ENCODE measurements at places on chromosomes 11 and 22. TPM values are rescaled to one million over a fixed set of nuclear protein-coding genes. Genes with fewer than 3 reads are reported as not detected.

LGR4 gene
- total RNA-seq, result 151 TPM

MAJIN gene
- total RNA-seq, result not detected

GRCh38 chr11:126311401-126312291 is 7.8 kb downstream of the DCPS start:
- DNase-seq, result no peak

SCGB1A1 gene
- not detected for total RNA-seq

- peak; percentile 93 for DNase-seq
These were observed 47.6 kb downstream of the HEPHL1 start for GRCh38 chr11:94068764-94069163.

LRRC32 gene
- total RNA-seq, result 5.6 TPM

DNA sequence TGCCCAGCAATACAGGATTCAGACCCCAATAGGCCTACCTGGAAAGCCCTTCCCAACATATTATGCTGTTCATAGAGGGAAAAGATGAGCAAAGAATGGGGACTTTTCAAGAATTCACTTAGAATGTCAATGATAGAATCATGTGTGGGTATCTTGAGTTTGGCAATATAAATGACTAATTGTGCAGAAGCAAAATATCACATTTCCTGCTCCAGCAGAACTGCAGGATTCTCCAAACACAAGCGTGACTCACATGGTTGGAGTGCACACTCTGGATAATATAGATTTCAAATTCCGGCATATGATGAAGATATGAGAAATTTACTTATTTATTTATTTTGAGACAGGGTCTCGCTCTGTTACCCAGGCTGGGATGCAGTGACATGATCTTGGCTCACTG is 12.5 kb upstream of the APOL5 start:
- DNase-seq, result peak; percentile 15

DNA sequence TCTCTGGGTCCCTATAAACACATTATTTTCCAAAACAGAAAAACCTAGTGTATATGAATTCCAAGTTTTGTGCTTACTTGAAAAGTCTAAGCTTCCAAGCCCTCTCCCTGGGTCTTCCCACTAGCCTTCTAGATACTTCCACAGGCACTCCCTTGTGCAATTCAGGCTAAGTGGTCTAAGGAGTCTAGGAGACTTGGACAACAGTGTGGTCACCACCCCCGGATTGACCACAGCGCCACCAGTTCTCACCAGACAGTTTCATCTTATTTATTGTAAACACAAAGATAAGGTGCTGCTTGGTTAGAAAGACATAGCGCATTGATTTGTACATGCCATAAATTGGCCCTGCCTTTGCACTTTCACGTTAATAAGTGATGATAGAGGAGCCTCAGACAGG is 623.9 kb downstream of the OPCML start:
- DNase-seq, result no peak

All from renal cortical epithelial cell (primary cell).